ENCODE measurements at places on chromosomes 16 and 17.

DNA sequence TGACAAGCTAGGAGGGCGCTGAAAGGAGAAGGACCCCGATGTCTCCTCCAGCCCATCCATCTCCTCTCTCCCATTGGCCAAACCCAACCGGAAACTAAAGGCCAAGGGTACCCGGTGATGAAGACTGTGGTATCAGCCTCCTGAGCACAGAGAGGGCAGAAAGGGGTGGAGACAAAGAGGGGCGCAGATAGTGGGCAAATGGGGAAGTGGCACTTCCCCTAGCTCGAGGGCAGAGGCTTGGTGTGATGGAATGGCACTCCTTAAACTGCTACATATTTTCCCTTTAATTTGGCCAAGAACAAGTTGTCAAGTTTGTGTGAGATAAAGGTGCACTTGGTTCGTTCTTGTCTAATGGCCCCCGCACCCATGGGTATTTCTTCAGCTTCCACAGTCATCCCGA is 27.8 kb downstream of the IL4R start:
- DNase-seq = no peak

DNA sequence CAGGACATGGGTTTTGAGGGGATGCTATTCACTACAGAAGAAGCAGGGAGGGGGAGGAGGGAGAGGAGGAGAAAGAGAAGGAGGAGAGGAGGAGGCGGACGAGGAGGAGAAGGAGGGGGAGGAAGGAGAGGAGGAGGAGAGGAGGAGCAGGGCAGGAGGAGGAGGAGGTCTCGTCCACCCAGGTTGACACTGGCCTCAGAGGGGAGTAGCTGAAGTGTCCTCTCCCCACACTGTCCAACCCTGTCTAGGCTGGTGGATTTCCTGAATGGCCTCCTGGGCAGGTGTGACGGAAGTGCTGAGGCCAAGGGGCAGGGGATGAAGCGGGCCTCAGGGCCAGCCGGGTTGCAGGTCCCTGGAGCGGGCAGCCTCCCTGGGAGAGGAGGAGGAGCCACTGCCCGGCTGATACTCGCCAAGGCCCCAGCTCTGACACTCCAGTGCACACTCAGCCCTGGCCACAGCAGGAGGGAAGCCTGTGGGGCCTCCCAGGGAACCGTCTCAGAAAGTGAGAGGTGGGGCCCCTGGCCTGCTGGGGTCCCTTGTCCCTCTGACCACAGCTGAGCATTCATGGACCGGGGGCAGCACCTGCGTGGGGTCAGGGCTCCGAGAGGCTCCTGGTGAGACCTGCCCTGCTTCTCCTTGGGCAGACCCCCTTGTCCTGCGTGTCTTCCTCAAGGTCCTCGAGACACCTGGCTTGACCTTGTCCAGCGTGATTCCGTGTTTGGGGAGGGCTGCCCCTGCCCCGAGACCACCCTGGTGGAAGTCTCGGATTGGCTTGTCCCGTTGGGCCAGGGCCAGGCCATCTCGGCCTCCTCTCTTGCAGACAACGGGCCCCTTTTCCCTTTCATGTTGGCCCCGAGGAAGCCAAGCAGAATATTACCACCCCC is 200.6 kb upstream of the CIBAR2 start:
- DNase-seq = no peak

DNA sequence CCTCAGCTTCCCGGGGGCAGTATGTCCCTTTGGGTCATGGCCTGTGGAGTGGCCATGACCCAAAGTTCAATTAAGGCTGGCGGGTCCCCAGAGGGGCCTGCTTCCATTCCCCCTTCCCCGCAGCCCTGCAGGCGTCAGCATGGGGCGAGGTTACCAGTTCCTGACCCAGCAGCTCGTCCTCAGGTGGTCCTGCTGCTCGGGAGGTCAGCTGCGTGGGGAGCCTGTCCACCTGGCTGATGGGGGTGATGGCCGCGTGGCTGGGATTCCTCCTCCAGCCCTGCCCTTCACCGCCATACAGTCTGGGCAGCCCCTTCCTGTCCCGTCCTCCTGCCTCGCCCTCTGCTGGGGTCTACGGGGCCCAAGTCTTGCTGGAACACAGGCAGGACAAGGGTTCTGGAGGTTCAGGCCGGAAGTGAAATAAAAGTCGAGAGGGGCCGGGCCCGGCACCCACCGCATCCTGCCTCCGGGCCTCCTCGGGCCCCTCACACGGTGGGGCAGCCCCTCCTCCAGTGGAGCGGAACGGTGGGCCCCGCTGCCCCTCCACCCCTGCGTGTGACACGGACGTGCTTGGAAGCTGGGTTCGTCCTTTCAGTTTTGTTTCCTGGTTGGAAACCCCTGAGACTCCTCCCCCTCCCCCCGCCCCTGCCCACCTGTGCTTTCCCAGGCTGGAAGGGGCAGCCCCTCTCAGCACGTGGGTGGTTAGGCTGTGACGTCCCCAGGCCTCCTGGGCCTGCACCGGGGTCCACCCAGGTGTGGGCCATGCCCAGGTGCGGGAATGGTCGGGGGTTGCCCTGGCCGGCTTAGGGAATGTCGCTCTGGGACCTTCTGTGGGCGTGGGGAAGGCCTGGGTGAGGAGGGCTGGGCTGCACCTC is 6.8 kb downstream of the UBALD2 start:
- no peak for DNase-seq

DNA sequence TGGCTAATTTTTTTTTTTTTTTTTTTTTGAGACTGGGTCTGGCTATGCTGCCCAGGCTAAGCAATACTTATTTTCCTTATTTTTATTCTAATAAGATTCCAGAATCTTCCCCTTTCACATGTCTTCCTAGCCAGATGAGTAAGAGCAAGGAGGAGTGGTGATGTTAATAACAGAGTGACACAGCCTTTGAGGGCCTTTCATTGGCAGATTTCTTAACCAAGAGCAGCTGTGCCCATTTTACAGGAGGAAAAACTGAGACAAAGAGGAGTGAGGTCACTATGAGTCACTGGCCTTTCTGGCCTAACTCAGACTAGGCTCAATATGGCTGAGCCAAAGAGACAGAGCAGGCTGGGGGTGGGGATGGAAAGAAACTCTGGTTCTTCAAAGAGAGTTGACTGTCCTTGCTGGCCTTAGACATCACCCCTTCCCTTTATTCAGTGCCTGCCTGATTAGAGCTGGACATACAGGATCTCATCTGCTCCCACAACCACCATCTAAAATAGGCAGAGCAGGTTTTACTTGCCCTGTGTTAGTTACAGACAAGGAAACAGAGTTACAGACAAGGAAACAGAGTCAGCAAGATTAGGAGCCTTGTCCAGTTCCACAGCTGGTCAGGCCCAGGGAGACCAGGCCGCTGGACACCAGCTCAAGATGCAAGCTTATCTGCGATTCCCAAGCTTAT is 50.0 kb upstream of the TOB1 start:
- DNase-seq = no peak

DNA sequence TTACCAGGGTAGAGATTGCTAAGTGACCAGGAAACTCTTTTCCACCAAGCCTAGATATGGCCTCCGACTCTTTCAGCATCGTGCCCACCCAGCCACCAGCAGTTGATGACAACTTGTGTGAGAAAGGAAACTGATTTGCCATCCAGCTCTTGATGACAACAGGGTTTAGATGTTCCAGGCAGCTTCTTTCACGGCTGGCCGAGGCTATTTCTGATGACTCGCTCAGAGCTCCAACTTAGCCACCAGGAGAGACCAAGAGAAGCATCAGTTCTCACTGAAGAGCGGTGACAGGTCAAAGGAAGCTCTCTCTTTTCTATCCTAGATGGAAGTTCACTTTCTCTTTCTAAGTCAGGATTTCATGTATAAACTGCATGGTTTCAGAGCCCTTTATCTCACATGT is 61.2 kb downstream of the MPHOSPH6 start:
- no peak for DNase-seq

DNA sequence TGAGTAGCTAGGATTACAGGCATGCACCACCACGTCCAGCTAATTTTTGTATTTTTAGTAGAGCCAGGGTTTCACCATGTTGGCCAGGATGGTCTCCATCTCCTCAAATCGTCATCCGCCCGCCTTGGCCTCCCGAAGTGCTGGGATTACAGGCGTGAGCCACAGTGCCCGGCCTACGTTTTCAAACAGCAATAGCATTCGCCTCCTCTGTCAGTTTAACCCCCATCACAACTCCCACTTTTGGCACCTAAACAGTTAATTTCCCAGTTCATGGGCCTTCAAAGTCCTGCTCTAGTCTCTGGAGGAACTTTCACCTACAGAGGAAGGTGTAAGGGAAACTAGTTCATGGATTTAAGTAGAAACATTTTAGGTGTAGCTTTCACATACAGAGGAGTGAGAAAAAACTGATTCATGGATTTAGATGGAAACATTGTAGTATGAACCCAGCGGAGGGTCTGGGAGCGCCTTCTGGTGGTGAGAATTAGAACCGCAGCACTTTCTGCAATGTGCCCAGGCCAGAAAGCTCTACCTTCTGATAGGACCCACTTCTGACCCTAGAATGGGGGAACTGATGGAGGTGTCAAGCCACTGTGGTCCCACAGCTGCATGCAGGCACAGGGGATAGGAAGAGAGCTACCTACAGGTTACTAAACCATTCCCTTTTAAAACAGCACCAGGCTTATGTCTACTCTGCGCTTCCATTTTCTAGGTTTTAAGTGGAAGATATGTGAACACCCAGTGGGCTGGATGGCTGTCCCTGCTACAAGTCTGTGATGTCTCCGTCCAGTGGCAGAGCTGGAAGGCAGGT is 12.0 kb upstream of the MEOX1 start:
- peak; percentile 73 for DNase-seq

GRCh38 chr17:49434821-49435670 is 20.4 kb upstream of the PHB1 start:
- peak; percentile 82 for DNase-seq

GRCh38 chr16:11755022-11755760 is 12.5 kb upstream of the TXNDC11 start:
- DNase-seq = no peak

GRCh38 chr16:19874026-19874425 is 10.6 kb downstream of the GPRC5B start:
- no peak for DNase-seq

DNA sequence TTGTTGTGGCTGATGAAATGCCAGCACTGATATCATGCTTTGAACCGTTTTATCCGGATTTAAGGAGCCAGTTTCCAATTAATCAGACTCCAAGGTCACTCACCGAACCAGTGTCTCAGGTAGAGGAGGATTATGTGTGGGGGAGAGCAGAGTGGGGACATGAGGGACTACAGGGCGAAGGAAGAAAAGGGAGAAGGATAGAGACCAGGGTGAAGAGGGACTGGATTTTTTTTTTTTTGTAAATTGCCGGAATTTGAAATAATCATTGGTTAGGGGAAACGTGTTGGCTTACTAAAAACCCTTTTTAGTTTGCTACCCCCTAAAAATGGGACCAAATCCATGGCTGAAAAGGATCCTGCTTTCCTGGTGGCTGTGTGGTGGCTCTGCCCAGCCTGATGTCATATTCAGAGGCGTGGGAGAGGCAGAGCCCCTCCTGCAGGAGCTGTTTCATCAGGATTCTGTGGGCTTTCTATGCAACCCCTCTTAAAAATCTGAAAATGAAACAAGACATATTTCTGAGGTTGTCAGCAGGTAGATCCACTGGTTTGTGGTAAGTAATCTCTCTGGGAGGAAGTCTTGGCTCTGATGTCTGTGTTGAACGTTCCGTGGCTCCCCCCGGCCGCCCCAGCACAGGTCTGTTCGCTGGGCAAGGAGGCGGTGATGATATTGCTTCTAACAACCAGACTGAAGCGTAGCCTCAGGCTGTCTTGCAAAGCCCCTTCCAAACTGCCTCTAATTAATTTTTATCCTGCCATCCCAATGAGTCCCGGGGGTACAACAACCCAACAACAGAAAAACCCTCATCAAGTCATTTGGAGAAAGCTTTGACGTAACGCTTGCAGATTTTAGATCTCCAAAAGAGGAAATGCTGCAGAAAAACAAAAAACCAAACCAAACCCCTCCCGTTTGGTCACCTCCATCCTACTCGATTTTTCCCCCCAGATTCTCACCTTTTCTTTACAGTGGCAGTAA is 143.0 kb upstream of the ZFHX3 start:
- DNase-seq = no peak

- DNase-seq = no peak
Measured at GRCh38 chr16:48609652-48610029, 339 bp downstream of the N4BP1 start.

DNA sequence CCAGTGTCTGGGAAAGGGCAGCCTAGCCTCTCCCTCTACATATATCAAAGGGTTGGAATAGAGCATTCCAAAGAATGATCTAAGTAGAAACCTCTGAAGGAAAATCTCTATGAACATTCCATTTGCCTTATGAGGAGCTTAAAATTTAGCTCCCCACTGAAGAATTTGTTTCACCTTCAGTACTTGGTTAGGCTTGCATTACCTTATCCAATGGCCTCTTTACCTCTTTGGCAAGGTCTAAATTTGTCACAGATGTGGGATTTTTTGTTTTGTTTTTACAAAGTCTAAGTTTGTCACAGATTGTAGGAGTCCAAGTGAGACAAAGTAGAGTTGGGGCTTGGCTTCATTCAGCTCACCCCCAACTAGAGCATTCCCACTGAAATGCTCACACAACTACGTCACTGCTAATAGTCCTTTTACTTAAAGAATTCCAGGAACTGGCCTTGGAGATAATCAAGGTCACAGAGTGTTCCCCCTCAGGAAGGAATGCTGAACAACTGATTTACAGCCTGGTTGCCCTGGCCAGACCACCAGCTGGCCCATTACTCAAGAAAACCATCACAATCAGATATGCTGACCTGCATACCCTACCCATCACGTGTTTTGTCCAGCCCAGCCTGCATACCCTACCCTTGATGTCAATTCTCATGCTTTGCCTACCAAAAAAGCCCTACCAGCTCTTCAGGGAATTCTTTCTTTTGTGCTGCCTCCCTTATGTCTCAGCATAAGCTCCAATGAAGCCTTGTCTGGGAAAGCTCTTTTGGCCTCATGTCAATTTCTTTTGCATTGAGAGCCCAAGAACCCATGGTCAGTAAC is 26.5 kb upstream of the PPM1D start:
- DNase-seq = no peak

DNA sequence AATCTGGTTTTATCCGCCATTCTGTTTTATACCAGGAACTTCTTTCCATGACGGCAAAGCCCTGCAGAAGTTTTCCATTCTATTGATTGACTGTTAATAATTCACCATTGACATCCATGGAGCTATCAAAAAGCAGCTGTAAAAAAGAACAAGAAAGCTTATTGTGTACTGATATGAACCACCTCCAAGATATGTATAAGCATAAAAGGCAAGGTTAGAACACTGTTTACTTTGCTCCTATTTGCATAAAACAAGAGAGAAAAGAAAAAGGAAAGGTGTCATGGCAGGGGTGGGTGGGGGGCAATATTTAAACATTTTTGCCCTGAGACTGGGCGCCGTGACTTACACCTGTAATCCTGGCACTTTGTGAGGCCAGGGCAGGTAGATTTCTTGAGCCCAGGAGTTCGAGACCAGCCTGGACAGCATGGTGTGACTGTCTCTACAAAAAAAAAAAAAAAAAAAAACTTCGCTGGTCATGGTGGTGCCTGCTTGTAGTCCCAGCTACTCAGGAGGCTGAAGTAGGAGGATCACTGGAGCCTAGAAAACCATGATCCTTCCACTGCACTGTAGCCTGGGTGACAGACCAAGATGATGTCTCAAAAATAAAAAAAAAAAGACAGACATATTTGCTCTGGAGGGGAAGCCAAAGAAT is 52.5 kb downstream of the TMEM114 start:
- no peak for DNase-seq

- peak; percentile 93 for DNase-seq
Measured at GRCh38 chr17:57892820-57893595, 43.2 kb upstream of the MRPS23 start.
